NCI-H526 treated with DMSO at 0.1 percent for 48 hours (cell line): ENCODE measurements at places on chromosomes 11 and 22.

GRCh38 chr11:5713695-5714094 lies 22.6 kb upstream of the OR56B1 start:
- DNase-seq = no peak

GRCh38 chr11:85310479-85310878 lies 316.7 kb downstream of the DLG2 start:
- no peak for DNase-seq

GRCh38 chr22:26122920-26123468 lies 46.3 kb upstream of the SEZ6L start:
- no peak for DNase-seq

DNA sequence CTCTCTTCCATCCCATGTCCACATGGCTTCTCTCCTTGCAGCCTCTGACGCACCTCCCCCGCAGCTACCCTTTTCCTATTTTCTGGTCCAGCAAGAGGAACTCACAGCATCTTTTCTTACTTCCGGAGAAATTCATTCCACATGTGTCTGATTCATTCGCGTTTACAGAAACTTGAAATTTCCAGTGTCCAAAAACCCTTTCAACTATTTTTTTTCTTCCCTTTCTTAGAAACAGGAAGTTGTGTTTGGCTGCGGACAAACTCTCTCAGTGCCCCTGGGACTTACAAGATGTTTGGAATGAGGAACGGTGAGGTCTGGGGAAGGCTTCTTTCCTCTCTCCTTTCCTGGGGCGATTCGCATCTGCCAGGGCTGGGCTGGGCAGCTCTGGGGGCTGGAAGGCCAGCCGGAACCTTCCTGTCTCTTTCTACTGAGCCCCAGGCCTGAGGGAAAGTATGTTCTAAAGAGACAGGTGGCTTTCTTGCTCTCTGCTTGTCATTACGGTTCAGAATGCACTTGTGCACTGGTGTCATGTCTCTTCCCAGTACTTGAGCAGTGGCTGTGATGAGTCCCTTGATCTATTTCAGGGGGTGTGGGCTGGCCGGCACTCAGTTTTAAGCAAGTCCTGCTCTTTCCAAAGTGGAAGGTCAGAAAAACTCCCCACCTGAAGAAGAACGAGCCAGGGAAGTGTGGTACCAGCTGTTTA lies 27.5 kb downstream of the ADAMTS8 start:
- DNase-seq = no peak
